T-helper 22 cell (primary cell): ENCODE measurements at places on chromosomes 2 and 18.

- no peak for DNase-seq
Measured at GRCh38 chr18:76354348-76354747, 140.7 kb downstream of the ZNF516 start.

DNA sequence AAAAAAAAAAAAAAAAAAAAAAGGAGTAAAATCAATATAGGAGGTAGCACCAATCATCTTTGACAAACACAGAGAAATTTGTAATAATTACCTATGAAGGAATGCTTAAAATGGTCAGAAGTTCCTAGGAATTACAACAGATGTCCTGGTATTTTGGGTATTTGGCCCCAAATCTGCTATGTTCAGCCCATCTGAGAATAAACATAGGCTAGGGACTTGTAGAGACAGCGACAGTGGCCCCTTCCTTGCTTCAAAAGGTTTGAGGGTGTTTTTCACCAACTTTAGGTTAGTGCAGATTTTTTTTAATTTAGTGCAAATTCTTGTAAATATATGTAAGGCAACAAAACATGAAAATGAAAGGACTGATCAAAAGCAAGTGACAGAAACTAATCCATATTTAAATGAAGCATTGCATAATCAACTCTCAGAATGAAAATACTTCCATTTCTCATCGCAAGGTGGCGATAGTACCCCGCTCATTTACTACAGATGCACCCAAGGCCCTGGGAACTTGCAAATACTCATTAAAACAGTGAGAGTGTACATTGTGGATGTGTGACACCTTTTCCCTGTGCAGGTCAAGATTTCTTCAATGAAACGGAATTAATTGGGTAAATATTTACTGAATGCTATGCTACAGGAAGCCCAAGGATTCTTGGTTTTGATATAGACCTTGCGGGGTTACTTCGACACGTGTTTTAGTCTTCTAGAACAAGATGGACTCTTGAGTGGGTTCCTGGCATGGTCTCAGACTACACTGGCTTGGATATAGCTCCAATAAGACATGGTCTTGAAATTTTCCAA lies 44.6 kb downstream of the FAM124B start:
- no peak for DNase-seq

- DNase-seq, result no peak
Measured at GRCh38 chr2:25790074-25790790, 88.1 kb downstream of the ASXL2 start.

- no peak for DNase-seq
Measured at GRCh38 chr2:39283561-39283960, 39.8 kb upstream of the CDKL4 start.

- DNase-seq, result no peak
Measured at GRCh38 chr2:8480915-8481314, 200.9 kb upstream of the ID2 start.

- DNase-seq, result no peak
Measured at GRCh38 chr2:30139131-30139870, 7.5 kb upstream of the YPEL5 start.

- DNase-seq, result no peak
Measured at GRCh38 chr2:144515696-144516410, 4.1 kb downstream of the ZEB2 start.

- no peak for DNase-seq
Measured at GRCh38 chr18:41966943-41967342, 11.9 kb downstream of the PIK3C3 start.

DNA sequence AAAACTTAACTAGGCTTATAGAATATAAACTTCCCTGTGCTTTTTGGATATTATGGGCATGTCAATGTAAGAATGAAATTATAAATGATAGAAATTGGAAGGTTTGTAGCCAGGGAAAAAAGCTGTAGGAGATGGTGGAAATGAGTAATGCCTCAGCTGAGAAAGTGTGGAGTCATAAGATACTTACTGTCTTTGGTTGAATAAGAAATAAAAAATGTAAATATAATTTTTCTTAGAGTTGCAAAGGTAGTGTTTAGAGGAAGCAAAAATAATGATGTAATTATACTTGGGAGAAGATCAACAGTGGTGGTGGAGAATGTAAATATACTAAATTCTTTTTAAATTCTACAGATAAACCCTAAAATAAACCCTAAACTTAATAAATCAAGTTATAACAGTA lies 26.2 kb upstream of the RND3 start:
- no peak for DNase-seq

DNA sequence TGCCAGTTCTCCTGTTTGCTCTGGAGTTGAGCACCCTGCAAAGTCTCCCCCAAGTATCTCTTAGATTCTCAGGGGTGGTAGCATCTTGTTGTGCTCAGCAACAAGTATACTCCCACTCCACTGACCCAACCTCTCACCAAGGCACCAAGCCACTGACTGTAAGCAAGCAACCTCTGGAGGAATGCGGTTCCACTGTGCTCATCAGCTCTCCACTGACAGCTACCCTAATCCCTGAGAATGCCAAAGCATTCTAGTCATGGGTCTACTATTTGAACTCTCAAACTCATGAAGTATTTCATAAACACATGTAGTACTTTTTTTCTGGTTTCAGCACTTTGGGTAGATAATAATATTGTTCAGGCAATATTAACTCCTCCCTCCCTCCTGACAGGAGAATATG lies 170.0 kb downstream of the EPHA4 start:
- no peak for DNase-seq

GRCh38 chr2:225824748-225825449 lies 425.4 kb downstream of the NYAP2 start:
- DNase-seq, result no peak

- DNase-seq, result no peak
Measured at GRCh38 chr2:76953733-76954347, 568.3 kb downstream of the LRRTM4 start.

DNA sequence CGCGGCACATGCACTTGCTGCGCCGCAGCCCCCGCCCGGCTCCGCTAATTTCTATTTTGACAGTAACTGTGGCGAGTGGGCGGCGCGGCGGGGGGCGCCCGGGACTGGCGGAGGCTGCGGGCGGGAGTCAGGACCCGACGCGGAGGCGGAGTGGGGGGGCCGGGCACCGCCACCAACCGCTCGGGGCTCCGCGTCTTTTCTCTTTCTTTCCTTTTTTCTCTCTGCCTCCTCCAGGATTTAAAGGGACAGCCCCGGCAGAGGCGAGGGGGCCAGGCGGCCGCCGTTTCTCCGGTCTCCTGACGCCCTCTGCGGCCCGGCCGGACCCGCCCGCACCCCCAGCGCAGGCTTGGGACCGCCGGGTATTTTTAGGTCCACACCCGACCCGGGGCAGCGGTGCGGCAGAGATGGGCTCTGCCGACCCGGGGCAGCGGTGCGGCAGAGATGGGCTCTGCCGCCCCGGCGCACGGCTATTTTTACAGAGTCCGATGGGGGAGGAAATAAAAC lies 460 bp upstream of the ZBTB7C start:
- DNase-seq, result no peak

DNA sequence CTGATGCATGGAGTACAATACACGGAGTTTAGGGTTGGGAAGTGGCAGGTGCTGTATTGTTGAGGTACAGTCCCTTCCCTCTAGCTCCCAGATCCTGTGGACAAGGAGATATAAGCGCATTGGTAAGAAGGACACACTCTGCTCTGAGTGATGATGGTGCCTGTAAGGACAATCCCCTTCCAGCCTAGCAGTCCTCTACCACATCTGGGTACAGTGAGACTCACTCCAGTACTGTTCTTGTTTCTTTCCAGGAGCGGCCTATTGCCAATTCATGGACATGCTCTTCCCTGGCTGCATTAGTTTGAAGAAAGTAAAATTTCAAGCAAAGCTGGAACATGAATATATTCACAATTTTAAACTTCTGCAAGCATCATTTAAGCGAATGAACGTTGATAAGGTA lies 56.0 kb downstream of the MAPRE2 start:
- DNase-seq, result no peak

GRCh38 chr18:57755473-57756067 lies 47.5 kb downstream of the ATP8B1 start:
- no peak for DNase-seq

DNA sequence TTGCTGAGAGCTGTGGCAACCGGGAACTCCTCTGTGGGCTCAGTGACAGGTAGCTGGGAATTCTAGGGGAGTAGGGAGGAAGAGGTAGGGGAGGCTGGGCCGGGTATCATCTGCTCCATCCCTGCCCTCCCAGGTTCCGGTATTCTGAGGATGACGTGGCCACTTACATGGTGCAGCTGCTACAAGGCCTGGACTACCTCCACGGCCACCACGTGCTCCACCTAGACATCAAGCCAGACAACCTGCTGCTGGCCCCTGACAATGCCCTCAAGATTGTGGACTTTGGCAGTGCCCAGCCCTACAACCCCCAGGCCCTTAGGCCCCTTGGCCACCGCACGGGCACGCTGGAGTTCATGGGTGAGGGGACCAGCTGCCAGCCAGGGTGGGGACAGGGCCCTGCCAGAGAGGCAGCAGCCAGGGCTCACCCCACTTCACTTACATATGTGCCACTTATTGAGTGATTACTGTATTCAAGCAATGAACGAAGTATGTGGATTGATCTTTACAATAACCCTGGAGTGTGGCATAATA lies 8.0 kb upstream of the GMPPA start:
- DNase-seq, result no peak

GRCh38 chr18:56770097-56770496 lies 118.9 kb downstream of the WDR7 start:
- no peak for DNase-seq
